GM12891 (cell line): ENCODE measurements at places on chromosomes 3 and 15.

GRCh38 chr3:30548600-30548999 lies 57.8 kb upstream of the TGFBR2 start:
- no peak for DNase-seq

DNA sequence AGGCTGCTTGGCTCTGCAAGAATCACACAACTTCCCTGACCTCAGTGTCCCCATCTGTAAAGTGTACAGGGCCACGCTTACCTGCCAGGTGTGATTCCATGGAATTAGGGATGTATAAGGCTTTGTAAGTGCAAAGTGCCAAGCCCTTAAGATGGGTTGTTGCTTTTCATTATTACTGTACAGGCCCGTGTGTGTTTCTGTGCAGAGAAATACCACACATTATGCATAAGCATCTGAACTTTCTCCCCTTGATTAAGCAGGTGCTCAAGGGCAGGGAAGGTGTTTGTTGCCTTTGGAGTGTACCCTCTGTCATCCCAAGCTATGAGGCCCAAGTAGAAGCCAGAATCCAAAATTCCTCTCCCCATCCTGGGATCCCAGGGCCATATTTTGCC lies 13.6 kb upstream of the HRH1 start:
- DNase-seq: no peak

DNA sequence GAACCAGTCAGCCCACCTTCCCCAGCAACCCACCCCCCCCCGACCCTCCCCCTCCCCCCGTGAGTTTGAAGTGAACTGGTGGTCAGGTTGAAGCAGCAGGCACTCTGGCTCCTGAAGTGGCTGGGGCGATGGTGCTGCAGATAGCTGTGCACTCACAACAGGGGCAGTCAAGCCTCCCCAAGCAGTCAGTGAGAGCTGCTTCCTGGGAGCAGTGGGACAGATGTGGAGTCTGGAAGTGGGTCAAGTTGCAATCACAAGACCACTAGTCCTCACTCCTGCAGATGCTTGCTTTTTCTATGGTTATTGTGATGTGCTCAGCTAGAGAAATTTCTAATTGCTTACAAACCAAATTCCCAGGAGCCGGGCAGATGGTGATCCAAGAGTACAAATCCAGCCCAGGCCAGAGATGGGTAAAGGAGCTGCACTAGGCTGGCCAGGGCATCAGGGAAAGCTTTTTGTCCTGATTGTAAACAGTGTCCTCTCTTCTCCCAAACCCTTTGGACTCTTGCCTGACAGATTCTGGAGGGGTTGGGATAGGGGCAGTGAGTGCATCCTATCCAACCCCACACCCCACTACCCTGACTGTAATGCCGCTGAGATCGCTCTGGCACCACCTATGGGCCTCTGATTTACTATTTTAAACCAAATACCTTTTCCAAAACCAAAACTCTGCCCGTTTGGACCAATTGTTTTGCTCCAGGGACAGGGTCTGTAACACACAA lies 9.8 kb upstream of the CLPX start:
- no peak for DNase-seq

GRCh38 chr3:27726240-27726639 lies 4.1 kb upstream of the EOMES start:
- no peak for DNase-seq

GRCh38 chr3:72031581-72031980 lies 246.6 kb upstream of the PROK2 start:
- no peak for DNase-seq

GRCh38 chr3:185739264-185739701 lies 85.6 kb downstream of the IGF2BP2 start:
- no peak for DNase-seq

DNA sequence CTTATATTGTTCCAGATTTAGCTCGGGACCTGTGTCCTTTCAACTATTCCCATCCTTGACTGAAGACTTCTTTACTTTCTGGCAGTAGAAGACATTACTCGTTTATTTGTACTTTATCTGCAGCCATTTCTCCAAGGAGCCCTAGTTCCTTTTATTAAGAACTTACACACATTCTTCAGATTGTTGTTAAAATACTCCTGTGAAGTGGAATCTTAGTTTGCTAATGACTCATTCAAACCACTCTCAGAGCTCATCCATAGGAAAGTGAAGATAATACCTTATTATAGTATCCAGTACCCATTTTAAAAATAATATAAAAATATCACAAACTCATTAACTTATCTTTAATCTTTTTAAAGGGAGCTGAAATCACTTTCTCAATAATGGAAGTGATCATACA lies 63.5 kb downstream of the C3orf70 start:
- DNase-seq: no peak

DNA sequence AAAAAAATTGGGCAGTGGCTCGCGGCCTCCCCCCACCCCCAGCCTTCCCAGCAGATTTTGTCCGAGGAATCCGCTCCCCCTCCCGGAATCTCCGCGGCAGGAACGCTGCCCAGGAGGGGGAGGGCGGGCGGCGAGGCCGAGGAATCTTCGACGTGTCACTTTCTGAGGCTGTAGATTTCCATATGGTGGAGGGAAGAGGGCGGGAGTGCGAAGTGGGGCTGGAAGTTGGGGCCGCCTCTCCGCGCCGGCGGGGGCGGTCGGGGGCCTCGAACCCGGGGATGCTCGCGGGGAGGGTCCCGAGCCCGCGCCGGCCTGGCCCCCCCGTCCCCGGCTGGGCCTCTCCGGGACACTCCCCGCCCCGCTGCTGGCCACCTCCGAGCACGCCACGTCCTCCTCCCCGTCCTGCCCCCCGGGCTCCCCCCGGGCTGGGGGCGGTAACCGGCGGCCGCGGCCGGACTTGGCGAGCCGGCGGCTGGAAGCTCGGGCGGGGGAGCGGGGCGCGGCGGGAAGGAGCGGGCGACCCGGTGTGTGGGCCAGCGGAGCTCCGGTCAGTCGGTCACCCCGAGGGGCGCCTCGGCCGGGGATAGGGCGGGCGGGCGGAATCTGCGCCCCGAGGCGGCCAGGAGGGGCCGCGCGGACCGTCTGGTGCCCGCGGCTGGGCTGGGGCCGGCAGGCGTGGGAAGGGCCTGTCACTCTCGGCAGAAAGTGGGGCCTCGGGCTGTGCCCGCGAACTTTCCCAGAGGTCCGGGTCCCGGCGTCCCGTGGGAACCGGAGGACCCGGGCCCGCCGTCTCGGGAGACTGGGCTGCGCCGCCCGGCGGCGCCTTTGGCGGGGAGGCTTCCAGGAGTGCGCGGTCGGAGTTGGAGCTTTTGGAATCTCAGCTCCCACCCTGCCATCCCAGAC lies 951 bp downstream of the FNDC3B start:
- DNase-seq: peak; percentile 43

- no peak for DNase-seq
Measured at GRCh38 chr3:66997560-66998112, 471 bp upstream of the KBTBD8 start.

DNA sequence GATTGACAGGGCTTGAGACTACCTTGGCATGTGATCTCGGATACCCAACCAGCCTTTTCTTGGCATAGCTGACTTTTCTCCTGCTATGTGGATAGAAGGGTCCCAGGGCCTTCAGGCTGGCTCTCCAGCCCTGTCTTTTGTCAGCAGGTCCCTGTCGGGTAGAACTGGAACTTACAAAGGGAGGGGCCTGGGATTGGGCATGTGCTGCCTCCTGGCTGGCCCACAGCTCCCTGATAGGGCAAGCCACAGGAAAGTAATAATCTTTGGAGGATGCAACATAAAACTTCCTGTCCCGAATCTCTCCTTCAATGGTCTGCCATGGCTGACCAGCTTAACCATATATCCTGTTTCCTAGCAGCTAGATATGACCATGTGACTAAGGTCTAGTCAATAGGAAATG lies 89.1 kb downstream of the ABHD5 start:
- DNase-seq: no peak

GRCh38 chr3:64125561-64125960 lies 99.7 kb downstream of the PRICKLE2 start:
- DNase-seq: no peak

DNA sequence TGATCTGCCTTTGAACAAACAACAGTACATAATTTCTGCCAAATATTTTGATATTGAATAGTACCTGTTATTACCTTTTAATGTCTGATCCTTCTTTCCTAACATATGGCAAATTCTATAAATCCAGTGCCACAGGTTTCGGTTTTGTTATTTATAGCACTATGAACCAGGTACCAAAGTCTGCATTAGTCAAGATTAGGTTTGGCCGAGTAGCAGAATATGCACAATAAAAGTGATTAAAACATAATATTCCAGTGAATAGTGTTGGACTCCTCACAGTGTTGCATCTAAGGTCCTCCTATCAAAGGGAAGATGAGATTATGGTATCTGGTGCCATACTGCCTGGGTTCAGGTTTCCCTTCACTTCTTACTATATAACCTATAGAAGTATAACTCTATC lies 599.0 kb downstream of the ZPLD1 start:
- DNase-seq: no peak

DNA sequence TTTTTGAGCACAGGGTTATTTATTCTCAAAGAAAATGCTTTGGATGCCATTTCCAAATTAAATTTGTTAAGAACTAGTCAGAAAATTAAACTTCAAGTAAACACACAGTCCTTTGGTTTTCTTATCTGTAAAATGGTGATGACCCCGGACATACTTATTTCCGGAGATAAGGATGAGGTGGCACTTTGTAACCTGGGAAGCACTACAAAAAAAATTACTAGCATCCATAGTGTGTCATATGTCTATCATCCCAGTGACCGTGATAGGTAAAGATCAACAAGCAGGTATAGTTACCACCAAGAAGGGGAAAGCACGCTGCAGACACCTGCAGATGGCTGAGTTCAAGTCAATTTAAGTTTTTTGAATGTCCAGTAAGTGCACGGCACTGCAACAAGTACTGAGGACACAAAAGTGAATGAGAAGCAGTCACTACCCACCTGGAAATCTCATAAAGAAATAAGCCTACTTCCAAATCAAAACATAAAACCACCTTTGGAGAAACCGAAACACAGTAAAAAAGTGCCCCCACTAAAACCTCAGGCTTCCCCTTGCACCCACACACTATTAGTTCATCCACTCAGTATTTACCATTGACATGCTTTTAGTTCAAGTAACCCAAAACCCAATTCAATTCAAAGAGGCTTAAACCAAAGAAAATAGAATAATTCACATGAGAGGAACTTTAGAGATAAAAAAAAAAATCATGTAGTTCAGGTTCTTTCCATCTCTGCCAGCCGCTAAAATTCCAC lies 24.6 kb downstream of the SEMA5B start:
- no peak for DNase-seq

- no peak for DNase-seq
Measured at GRCh38 chr3:139105154-139105702, 60.5 kb upstream of the PRR23C start.

GRCh38 chr3:175477651-175478224 lies 618.6 kb downstream of the NAALADL2 start:
- DNase-seq: no peak

GRCh38 chr3:141455603-141456300 lies 31.1 kb upstream of the RASA2 start:
- no peak for DNase-seq

DNA sequence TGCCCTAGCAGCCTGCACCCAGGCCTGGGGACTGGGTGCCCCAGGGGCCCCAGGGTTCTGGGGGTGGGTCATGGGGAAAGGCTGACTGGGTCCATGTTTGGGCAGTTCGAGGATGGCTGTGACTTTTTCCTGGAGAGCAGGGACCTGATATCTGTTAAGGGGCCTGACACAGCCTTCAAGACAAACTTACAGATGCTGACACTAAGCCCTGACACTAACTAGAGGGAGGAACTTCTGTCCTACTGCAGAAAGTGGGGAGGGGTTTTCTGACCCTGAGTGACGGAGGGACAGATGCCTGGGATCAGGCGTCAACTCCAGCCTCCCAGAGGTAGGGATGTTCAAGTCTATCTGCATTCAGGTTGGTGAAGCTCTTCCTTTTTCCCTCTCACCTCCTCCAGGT lies 45.0 kb upstream of the SLC6A11 start:
- DNase-seq: no peak

GRCh38 chr3:56025326-56025725 lies 442.9 kb downstream of the ERC2 start:
- no peak for DNase-seq
